ENCODE measurements at places on chromosomes 6 and 20. TPM values are rescaled to one million over a fixed set of nuclear protein-coding genes. Genes with fewer than 3 reads are reported as not detected.

The VSTM2L gene
- 5.7 TPM for total RNA-seq

The SLC22A16 gene
- 10.8 TPM for total RNA-seq

The CLIC5 gene
- total RNA-seq: under 0.01 TPM

The COL12A1 gene
- total RNA-seq: 136 TPM

The RNF217 gene
- 23.1 TPM for total RNA-seq

The CGA gene
- not detected for total RNA-seq

DNA sequence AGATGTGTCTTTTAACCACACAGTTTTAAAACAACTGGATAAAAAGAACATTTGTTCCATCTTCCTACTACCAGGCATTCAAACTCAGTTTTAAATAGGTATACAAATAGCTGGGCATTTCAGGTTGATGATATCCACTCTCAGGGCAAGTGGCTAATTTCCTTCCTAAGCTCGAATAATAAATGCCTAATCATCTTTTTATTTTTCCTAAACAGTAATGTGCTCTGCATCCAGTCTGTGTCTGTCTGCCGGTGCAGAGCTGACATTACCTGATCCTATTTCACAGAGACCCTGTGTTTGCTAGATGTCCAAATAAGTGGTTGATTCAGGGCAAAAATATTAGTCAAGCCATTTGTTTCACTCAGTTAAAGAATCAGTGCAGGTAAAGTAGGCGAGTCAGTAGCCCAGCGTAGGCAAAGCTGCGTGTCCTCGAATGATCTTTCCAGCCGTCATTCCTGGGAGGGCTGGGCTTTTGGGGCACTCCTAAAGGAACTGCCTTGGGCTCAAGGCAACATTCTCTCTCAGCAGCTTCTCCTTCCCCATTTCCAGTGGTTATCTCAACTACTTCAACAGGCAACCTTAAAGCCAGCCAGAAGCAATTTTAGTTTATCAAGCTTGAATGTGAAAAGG, 74.2 kb upstream of the BMP2 start:
- DNase-seq: no peak

- peak; percentile 37 for DNase-seq
These were observed 197.4 kb upstream of the KCNG1 start for GRCh38 chr20:51220293-51220706.

DNA sequence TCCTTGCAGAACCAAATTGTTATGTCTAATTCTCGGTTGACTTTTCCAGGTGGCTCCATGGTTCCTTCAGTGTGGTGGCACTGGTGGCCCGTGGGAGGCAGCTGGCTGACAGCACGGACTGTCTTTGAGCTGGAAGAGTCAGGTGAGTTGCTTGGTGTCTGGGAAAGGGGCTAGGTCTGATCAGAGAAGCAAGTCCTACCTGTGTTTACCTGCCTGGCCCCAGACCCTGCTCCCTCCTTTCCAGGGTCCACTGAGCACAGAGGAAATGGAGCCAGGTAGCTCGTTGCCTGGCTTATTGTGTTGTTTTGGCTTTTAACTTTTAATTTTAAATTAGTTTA, 111.8 kb downstream of the BANF2 start:
- DNase-seq: no peak

DNA sequence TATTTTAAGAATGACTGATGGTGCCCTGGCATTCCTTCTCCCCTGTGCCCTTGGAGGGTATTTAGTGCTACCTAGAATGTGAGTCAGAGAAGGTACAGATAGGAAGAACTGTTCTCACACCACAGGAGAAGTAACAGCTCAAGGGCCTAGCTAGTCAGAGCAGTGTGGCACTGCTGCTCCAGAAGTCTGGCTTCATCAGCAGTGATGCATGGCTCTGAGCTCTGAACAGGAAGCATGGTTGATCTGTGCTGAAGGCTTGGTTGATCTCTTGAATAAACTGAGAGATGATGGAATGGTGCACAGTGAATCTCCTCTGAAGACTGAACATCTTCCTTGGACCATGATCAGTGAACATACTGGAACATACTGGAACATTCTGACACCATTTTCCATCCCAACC, 425.3 kb upstream of the SLC35B3 start:
- no peak for DNase-seq

DNA sequence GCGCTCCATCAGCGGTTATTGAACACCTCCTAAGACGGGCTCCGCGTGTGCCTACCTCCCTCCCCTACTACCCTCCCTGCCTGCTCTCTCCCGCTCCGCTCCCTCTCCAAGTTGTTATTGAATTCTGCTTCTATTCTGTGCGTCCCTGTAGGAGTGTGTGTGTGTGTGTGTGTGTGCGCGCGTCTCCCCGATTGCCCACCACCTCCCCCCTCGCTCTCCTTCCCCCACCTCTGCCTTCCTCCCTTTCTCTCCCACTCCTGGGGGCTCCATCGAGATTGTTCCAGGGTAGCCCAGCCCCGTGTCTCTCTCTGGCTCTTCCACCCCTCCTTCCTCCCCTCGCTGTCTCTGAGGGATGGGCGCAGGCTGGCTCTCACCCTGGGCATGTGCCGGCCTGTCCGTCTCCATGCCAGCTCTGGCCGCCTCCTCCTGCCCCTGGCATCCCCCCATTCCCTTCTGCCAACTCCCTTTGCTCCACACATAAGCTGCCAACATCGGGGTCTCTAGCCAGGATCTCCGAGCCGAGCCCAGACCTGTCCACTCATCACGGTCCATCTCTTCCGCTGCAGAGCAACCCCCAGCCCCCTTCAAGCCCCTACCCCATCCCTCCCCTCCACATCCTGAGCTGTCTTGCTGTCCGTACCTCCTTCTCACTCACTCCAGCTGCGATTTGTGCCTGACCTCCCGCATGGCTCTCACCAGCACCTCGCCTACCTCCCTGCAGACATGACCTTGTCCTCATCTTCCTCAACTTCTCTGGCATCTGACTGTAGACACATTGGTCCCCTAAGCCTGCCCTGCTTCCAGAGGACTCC, 68.5 kb downstream of the SRC start:
- no peak for DNase-seq

- no peak for DNase-seq
These were observed 38.8 kb upstream of the ID1 start for GRCh38 chr20:31566319-31566657.

- no peak for DNase-seq
These were observed 6.7 kb upstream of the ZFAND3 start for GRCh38 chr6:37812841-37813240.

- DNase-seq: no peak
These were observed 29.8 kb downstream of the AIG1 start for GRCh38 chr6:143090314-143091044.

GRCh38 chr6:39335780-39336545, 13.5 kb upstream of the KCNK16 start:
- no peak for DNase-seq

- no peak for DNase-seq
These were observed 33.7 kb upstream of the SNX9 start for GRCh38 chr6:157789297-157789696.

- DNase-seq: no peak
These were observed 102.3 kb downstream of the LYRM2 start for GRCh38 chr6:89536231-89536630.

DNA sequence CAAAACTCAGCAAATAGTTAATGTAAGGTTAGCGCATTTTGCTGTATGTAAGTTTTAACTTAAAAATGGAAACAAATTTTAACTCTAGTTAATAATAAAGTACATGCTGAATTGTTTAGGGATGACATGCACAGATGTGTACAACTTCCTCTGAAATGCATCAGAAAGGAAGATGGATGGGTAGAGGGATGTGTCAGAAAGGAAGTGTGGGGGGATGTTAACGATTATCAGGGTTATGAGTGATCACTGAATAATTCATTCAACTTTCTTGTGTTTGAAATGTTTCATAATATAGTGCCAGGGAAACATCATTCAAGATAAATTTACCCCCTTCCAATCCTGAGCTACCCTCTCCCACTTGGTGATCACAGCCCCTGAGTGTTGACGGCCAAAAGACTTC, 87.6 kb downstream of the FOXA2 start:
- DNase-seq: no peak

- no peak for DNase-seq
These were observed 1.2 kb upstream of the BPI start for GRCh38 chr20:38302786-38303185.

- no peak for DNase-seq
These were observed 20.1 kb downstream of the DHX35 start for GRCh38 chr20:38982291-38982690.

GRCh38 chr20:54129350-54129749, 44.4 kb downstream of the CYP24A1 start:
- no peak for DNase-seq

- DNase-seq: no peak
These were observed 83.6 kb upstream of the EYS start for GRCh38 chr6:65790666-65791065.

GRCh38 chr20:49297605-49298530, 20.0 kb upstream of the ZNFX1 start:
- DNase-seq: no peak

DNA sequence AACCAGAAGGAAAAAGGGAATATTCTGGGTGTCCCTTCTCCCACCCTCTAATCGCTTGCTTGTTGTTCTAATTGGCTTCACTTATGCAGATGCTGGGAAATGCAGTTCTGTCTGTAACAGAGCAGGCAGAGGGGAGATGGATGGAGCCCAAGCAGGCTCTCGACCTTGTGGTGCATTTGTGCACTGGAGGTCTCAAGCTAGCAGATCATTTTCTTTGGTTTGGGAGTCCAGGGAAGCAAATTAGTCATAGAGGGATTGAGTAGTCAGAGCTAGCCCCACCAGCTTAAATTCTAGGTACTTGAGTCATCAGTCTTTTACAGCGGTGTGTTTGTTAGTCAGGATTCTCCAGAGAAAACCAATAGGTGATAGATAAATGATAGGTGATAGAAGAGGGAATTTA, 234.7 kb upstream of the ECI2 start:
- no peak for DNase-seq

DNA sequence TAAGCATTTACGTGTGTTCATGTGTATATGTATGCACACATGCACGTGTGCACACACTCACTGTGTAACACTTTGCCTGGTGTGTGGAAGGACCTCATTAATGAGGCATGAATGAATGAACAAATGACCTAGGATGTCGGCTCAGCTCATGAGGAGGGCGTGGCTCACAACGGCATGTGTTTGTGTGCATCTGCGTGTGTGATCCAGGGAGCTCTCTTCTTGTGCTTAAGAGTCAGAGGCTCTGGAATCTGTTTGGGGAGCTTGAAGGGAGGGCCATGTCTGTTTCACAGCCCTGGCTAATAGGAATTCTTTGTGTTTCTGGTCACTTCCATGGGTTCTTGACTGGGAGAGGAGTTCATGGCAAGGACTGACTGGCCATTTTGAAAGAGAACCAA, 32.7 kb downstream of the TOX2 start:
- DNase-seq: no peak

- no peak for DNase-seq
These were observed 189.4 kb upstream of the ARID1B start for GRCh38 chr6:156587751-156588301.

- no peak for DNase-seq
These were observed 259.1 kb downstream of the ZFAND3 start for GRCh38 chr6:38078671-38079070.

DNA sequence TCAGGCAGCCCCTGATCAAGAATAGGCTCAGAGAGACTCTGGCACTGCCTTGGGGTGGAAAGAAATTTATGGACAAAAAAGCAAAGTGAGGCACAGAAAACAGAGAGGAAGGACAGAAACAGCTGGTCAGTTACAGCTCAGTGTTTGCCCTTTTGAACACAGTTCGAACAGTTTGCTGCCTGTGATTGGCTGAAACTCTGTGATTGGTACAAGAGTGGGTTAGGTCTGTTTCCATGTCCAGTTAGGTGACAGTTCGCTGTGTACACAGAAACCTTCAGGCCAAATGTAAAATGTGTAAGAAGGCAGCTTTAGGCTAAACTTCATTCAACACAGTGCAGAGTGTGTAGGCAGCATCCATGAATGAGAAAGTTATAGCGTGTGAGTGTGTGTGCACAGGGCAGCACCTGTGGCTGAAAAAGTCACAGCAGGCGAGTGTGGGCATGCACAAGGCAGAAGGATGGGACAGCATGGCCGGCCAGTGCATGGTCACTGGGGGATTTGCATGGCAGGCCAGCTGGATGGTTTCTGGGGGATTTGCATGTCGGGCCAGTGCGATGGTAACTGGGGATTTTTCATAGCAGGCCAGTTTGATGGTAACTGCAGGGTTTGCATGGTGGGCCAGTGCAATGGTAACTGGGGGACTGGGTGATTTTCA, 75.4 kb upstream of the FRMD1 start:
- DNase-seq: no peak

DNA sequence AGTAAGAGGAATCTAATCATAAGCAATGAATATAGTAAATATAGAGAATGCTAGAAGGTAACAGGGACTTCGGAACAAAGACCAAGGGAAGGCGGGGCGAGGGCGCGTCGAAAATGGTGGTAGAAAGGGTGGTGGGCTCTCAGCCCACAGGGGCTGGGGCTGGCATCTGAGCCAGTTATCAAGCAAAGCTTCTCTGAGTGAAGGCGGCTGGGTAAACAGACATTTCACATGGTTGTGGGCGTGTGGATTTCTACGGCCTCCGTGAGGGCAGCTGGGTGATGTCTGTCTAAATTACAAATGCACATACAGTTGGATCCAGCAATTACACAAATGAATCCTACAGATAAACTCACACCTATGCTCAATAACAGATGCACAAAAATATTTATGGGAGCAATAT, 56.6 kb downstream of the TOX2 start:
- DNase-seq: no peak

- no peak for DNase-seq
These were observed 4.9 kb upstream of the FKBP1A start for GRCh38 chr20:1397710-1398109.

DNA sequence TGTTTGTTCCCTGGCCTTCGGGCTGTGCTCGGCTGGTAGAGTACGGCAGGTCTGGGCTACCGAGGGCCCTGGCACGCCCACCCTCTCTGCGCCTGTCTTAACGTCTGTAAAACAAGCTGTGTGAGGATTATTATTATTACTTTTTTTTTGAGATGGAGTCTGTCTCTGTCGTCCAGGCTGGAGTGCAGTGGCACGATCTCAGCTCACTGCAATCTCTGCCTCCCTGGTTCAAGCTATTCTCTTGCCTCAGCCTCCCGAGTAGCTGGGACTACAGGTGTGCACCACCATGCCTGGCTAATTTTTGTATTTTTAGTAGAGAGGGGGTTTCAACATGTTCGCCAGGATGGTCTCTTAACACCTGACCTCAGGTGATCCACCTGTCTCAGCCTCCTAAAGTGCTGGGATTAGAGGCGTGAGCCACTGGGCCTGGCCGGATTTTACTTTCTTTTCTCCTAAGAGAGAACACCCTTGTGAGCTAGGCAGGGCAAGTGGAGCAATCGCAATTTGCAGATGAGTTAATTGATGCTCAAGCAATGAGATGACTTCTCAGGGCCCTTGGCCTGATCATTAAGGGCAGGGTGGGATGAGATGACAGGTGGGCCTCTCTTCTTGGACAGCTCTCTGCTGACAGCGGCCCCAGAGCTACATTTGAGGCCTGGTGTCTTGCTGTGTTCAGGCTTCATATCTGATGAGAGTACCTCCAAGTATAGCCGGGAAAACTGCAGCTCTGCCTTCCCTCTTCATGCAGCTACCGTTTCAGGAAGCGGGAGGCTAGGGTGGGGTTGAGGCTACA, 859 bp upstream of the SMIM29 start:
- DNase-seq: no peak
